Melanocyte of skin (primary cell): ENCODE measurements at places on chromosomes 16 and 17. TPM values are rescaled to one million over a fixed set of nuclear protein-coding genes. Genes with fewer than 3 reads are reported as not detected.

Gene PNMT
- not detected in 2 replicates for total RNA-seq

Gene HID1
- 0.62 TPM in 1 of 2 replicates, not detected in the other for total RNA-seq

Gene TRAPPC2L
- total RNA-seq = 47.8 and 59.2 TPM in 2 replicates

Gene MMP25
- total RNA-seq = under 0.01 and 0.36 TPM in 2 replicates

Gene YPEL2
- total RNA-seq = 8.9 and 11.3 TPM in 2 replicates

Gene CEP20
- 37.2 and 53.4 TPM in 2 replicates for total RNA-seq

Gene SCARF1
- under 0.01 and 1.1 TPM in 2 replicates for total RNA-seq

Gene SEZ6L2
- total RNA-seq = 6.2 TPM in 2 replicates

Gene USP32
- 114 and 120 TPM in 2 replicates for total RNA-seq

Gene HS3ST6
- not detected in 2 replicates for total RNA-seq

Gene PRCD
- 5.4 and 6.7 TPM in 2 replicates for total RNA-seq

Gene C17orf50
- not detected in 2 replicates for total RNA-seq

Gene ABCA10
- 1.7 and 4.0 TPM in 2 replicates for total RNA-seq

Gene TMEM238L
- total RNA-seq = not detected in 2 replicates

Gene OR1F1
- total RNA-seq = not detected in 2 replicates

Gene CNTD1
- 0.36 TPM in 1 of 2 replicates, not detected in the other for total RNA-seq
